ENCODE measurements at places on chromosomes 7 and 10.
A peak's percentile ranks its signal among the peaks of the same experiment; 100 is the strongest.

- no peak for DNase-seq
Observed at GRCh38 chr10:11789306-11789705, 33.9 kb upstream of the PROSER2 start.

- DNase-seq: no peak
Observed at GRCh38 chr10:82294874-82295378, 419.9 kb downstream of the NRG3 start.

DNA sequence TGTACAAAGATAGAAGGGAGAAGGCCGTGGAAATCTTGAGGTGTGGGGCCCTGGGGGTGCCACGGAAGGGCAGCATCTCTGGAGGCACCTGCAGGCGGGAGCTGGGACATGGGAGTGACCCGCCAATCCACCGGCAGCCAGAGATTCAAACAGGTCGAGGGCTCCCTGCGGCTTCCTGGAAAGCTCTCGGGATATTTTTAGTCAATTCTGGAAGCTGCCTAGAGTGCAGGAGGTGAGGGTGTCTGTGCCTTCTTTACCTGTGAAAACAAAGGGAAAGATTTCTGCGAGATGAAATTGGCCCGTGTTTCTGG lies 16.6 kb downstream of the MNX1 start:
- no peak for DNase-seq

DNA sequence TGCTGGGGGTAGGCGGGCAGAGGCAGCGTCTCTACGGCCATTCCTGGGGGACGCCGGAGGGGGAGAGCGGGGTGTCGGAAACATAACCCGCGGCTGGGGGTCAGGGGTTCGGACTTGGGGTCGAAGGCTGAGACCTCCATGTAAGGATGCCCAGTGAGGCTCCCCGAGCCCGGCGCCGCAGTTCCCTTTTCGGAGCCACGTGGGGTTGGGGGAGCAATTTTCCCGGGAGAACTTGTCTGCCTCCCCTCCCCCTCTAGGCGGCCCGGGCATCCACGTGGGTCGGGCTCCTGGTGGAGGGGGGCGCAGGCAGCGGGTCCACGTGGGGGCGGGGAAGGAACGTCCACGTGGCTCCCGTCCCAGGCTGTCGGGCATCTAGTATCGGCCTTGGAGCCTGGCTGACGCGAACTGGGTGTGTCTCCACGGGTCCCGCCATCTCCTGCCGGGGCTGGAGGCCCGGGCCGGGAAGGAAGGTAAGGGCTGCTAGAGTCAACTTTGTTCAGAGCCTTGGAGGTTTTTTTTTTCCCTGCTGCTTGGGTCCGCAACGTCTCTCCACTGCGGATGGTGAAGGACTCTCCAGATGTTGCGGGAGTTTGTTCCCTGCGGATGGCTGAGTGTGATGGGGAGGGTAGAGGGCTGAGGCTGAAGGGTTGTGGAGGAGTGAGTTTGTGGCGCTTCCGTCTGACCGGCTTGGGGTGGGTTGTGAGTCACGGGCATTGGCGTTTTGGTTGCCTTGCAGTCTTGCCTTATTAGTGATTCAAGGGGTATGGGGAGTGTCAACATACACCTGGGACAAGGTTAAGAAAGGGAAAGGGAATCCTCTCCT lies 744 bp downstream of the PPRC1 start:
- peak; percentile 82 for DNase-seq
